ENCODE measurements at places on chromosomes 5 and 9. TPM values are rescaled to one million over a fixed set of nuclear protein-coding genes. Genes with fewer than 3 reads are reported as not detected.
A peak's percentile ranks its signal among the peaks of the same experiment; 100 is the strongest.

Gene YTHDC2
- 29.4 TPM for total RNA-seq

Gene MZB1
- total RNA-seq: not detected

DNA sequence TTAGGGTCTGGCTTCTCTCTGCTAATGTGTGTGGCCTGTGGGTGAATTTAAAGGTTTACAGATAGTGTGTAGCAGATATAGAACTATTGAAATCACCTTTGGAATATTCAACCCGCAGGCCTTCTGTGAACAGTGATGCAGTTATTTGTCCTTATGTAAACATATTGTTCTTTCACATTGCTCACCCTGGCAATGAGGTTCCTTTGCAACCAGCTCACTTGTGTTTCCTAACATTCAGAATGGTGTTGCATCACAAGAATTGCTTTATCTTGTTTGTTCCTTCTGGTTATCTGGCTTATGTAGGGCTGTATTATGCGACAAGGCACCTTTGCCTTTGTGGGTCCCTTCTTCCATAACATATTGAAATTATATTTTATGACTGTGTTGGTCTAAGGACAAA is 370.3 kb downstream of the NNT start:
- no peak for DNase-seq

GRCh38 chr5:94744906-94745305 is 126.4 kb downstream of the SLF1 start:
- no peak for DNase-seq

Gene HEMGN
- not detected for total RNA-seq

GRCh38 chr5:181245427-181246275 is 1.9 kb upstream of the RACK1 start:
- DNase-seq: no peak

DNA sequence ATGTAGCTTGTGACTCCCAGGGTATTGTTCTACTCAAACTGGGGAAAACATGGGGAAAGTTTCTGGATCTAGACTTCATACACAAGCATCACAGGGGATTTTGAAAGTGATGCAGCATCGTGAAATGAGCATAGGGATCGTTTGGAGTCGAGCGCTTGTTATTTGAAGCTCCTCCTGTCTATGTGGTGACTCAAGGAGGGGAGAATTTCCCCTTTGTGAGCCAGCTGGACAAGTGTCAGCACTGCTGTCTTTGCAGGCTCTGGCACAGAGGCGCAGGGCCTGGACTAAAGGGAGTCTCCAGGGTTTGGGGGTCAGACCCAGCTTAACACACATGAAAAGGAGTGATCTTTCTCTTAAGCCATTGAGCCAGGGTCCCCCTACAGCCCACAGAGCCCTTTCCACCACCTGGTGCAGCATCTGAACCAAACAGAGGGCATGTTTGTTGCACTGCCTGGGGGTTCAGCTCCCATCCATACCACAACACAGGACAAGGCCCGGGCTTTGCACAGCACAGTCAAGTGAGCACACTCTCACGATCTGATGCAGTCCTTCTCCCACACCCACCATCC is 51.0 kb downstream of the IRF1 start:
- DNase-seq: peak; percentile 78

GRCh38 chr5:55533521-55534435 is 986 bp downstream of the PLPP1 start:
- DNase-seq: no peak

- no peak for DNase-seq
These were observed 28.6 kb downstream of the RNF44 start for GRCh38 chr5:176508603-176509002.

Gene ANKDD1B
- total RNA-seq: not detected

DNA sequence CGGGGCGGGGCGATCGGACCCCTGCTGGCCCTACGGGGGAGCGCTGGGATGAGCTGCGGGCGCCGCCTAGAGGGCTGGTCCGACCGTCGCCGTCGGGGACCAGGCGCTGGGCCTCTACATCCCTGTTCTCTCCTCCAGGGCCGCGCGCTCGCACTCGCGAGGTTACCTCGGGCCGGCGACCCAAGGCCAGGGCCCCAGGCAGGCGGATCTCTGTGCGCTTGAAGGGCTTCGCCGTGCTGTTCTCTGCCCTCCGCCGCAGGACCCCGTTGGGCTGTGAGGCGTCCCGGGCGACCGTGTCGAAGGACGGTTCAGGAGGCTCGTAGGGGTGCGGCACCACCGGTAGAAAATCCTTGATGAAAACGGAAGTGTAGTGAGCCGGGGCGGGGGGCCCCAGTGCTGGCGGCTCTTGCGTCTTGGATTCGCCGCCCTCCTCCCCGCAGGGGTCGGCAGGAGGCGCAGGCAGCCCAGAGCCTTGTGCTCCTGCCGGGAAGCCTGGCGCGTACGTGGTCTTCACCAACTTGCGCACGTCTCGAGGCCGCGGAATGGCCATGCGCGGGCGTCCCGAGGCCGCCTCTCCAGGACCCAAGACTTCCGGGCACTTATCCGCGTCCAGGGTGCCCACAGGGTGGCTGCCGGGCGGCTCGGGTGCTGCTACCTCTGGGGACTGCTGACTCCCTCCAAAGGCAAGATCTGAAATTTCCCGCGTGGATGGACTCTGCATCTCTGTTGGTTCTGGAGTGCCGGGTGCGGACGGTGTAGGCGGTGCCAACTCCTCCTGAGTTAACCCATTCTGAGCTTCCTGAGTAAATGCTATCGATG is 2.0 kb downstream of the PROB1 start:
- DNase-seq: peak; percentile 69

DNA sequence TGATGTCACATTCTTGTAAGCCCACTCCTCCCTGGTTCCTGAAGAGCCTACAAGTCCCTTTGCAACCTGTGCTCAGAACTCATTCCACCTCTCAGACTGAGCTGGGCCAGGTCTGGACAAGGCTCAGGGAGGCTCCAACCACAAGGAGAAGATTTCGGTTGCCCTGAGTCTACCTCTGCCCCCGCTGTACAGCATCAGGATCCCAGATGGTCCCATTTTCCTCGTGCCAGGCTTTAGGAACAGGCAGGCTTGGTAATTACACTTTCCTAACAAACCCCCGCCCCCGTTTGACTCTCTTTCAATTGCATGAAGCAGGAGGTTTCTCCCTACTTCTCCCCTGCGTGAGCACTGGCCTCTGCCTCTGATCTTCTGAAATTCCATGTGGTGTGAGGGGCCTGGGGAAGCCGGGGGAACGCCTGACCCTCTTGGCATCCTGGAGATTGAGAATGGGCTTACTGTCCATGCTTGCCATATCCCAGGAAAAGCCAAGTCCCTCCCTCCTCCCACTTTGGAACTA is 86.9 kb upstream of the CTNNA1 start:
- DNase-seq: no peak

Gene PCDHB14
- 18.6 TPM for total RNA-seq

Gene INSL4
- total RNA-seq: 0.81 TPM

GRCh38 chr5:169070413-169070812 is 230.5 kb downstream of the SLIT3 start:
- DNase-seq: no peak

- DNase-seq: no peak
These were observed 31.2 kb downstream of the NANS start for GRCh38 chr9:98087420-98088354.

DNA sequence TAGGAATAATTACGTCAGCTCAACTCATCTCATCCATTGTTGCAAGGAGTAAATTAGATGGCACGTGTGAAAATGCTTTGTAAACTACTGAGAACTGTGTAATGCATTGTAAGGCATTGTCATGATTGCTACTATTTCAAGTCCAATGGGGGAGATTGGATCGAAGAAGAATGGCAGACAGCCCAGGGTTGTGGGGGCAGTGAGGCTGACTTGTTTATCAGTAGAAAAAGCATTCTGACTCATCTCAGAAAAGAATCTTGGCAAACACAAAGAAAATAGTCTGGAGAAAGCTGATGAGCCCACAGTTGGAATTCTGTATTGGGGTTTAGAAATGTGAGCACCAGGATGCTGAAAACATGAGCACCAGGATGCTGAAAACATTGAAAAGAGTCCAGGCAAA is 28.0 kb upstream of the DAP start:
- DNase-seq: peak; percentile 92

DNA sequence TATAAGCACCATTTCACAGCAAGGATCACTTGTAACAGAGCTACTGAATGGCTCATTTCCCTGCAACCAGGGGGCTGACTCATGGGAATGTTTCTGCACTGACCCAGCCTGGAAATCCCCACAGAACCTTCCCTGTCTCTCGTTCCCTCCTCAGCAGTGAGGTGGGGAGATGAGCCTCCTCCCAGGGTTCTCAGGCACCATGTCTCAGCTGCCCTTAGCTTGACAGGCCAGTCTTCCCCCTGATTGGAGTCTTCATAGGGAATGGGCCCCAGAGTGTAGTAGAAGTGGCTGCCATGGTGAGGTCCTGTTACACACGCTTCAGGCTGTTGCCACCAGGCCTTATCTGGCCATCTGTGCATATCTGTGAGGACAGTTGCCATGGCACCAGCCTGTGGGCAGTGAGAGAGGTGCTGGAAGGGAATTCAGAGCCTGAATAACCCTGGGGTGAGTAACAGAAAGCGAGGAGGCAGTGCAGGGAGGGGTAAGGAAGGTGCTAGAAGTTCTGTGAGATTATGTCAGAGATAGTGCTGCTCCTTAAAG is 324.4 kb downstream of the ENC1 start:
- peak; percentile 92 for DNase-seq

Gene PCSK5
- total RNA-seq: 20.8 TPM

DNA sequence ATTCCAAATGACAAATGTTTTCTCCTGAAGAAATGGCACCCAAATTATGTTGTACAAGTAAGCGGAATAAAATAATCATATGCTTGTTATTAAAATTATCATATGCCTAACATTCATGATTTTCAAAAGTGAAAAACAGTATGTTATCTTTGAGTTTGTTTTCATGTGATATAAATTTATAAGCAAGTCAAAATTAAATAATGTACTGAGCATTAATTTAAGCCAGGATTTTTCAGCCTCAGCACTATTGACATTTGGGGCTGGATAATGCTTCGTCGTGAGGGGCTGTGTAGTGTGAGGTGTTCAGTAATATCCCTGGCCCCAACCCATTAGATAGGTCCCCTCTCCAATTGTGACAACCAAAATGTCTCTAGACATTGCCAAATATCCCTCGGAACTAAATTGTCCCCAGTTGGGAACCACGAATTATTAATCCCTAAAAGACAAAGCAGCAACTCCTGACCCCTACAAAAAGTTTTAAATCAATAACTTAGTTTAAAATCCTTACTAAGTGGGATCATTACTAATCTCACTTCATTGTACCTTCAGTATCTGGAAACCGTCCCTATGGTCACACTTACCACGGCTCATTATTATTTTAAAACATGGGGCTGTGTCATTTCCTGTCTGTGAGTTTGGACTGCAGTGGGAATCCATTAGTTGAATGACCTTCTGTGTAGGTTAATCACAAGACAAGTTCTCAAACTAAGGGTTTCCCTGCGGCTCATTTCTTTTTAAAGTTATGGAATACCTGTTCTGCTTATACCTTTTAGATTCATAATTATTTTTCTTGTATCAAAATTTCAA is 1.3 kb upstream of the NNT start:
- DNase-seq: peak; percentile 54

GRCh38 chr5:133113331-133114061 is 61.7 kb downstream of the HSPA4 start:
- peak; percentile 67 for DNase-seq

GRCh38 chr5:140240987-140241706 is 61.8 kb downstream of the PFDN1 start:
- peak; percentile 89 for DNase-seq
